ENCODE measurements at places on chromosomes 2 and 18.

- DNase-seq, result no peak
Measured at GRCh38 chr2:173755798-173756197, 209.4 kb downstream of the SP3 start.

DNA sequence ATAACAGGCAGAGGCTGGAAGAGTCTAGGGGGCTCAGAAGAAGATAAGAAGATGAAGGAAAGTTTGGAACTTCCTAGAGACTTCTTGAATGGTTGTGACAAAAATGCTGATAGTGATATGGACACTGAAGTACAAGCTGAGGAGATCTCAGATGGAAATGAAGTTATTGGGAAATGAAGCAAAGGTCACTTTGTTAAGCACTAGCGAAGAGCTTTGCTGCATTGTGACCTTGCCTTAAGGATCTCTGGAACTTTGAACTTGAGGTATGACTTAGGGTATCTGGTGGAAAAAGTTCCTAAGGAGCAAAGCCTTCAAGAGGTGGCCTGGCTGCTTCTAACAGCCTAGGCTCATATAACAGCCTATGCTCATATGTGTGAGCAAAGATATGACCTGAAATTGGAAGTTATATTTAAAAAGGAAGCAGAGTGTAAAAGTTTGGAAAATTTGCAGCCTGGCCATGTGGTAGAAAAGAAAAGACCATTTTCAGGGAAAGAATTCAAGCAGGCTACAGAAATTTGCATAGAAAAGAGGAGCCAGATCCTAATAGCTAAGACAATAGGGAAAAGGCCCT lies 91.3 kb downstream of the L3MBTL4 start:
- no peak for DNase-seq

DNA sequence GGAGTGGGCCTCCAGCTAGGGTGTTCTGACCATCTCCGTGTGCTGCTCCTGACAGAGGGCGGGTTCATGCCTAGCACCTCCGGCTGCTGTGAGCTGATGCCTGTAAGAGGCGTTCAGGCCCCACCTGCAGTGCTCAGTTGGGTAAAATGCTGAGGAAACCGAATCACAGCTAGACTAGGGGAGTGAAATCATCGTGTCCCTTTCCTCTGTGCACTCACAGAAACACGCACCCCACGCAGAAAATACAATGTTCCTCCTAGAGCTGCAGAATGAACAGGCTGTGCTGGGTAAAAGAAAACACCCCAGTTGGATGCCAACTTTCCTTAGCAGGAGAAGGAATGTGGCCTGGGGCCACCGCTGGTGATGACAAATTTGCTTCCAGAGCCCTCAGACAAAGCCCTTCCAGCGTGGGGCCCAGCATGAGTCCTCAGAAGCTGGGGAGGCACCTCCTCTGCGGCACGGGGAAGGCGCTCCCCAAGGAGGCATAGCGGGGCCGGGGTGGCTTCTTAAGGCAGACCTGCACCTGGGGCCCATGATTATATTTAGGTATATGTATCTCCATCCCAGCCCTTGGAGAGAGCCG lies 16.3 kb upstream of the ARHGEF4 start:
- no peak for DNase-seq

GRCh38 chr2:120634533-120634932 lies 101.1 kb upstream of the GLI2 start:
- DNase-seq, result no peak

All from neuronal stem cell (in vitro differentiated cells).